ENCODE measurements at places on chromosomes 12 and 14.

DNA sequence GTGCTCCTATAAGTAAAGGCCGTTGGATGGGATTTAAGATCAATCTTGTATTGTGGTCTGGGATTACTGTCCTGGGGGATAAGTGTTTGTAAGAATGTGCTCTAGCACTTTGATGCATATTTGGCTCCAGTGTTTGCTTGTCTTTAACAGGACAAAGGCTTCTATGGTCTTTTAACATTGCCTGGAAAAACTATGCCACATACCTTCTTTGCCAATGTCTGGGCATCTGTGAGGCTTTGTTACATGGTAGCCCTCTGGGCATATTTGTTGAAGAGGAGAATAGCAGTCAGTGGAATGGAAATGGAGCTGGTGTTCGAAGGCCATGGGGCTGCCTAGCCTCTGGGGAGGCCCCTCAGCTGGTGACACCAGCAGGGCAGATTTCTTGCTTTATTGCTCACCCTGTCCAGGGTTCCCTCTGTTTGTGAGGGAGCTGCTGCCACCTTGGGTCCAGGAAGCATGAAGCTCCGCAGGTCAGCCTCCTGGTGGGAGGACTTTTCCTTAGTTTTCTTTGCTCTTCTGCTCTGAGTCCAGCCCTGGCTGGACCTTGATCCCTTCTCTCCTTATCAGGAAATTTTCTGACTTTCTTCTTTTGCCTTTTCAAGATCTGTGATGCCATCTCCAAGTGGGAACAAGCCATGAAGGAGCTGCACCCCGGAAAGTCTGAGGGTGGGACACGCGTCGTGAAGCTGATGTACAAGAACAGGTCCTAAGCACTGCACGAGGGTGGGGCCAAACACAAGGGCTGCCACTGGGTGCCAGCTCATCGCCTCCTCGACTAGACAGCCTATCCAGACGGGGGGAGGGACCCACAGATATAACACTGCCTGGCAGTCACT is 19.5 kb downstream of the PIGH start:
- no peak for DNase-seq

GRCh38 chr12:93167841-93168492 is 209.8 kb upstream of the NUDT4 start:
- DNase-seq: peak; percentile 33

DNA sequence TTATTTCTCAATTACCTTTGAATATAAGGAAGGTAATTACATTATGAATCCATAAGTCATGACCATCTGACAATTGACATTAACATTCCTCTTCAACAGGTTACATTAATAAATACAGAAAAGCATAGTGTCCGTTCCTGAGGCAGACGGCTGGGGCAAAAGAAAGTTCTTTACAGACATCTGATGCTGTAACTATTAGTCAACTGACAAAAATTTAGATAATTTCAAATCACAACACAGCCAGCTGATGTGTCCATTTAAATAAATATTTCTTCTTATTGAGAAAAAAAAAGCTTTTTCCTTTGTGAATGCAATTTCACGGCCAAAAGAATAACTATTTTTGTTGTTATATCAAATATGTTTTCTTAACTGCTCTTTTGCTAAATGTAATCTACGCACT is 9.2 kb upstream of the PYROXD1 start:
- peak; percentile 54 for DNase-seq

DNA sequence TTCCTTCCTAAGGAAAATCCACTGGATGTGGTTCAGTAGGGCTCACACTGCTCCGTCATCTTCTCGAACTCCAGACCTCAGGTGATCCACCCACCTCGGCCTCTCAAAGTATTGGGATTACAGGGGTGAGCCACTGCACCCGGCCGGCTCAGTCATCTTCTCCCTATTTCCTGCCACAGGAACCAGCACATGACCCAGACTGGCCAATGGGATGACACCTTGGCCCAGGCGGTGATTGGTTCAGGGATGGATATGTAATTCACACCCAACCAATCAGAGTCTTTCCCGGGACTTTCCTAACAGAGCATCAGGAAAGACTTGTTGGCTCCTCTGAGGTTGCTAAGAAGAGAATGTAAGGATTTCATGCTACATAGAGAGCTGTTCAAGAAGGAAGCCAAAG is 19.2 kb upstream of the C12orf76 start:
- no peak for DNase-seq

DNA sequence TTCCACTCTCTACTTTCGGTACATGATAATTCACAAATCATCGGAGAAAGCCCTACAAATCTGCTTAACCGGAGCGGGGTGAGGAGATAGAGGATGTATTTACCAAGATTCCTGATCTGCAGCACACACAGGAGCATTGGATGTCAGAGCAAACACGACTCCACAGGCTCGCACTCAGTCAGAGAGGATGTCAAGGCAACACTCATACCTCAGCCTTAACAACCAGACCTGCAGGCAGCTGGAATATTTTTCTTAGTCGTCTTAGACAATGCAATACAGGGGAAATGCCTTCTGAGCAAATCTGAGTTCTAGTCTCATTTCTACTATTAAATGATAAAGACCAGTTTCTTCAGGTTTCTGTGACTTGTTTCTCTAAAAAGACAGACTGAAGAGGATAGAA is 159.3 kb upstream of the CPNE8 start:
- DNase-seq: no peak

GRCh38 chr14:64184103-64184729 is 110.0 kb downstream of the ESR2 start:
- DNase-seq: no peak

DNA sequence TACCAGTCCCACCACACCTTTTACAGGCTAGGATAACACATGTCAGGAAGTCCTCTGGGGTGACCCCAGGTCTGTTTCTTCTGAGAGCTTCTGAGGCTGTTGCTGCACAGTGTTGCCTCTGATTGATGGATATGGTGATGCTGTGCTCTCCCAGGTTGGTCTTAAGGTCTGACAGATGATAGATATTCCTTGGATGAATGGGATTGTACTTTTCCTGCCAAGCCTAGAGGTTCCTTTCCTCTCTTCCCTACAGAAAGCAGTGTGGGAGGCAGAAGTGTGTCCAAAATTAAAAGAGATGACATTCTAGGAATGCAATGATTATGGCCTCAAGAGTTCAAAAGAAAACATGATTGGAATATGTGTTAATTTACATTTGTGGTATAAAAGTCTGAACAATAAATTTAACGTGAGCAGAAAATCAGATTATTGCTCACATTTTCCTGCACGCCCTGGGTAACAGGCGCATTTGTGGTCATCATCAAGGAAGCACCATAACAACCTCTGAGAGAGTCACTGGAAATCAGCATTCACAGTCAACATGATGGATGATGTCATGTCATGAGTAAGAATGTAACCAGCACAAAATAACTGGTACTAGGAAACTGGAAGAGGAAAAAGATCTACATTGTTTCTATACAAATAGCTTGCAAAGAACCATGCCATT is 73.7 kb downstream of the BBS10 start:
- DNase-seq: peak; percentile 81

GRCh38 chr12:3271639-3272038 is 194.5 kb downstream of the TSPAN9 start:
- no peak for DNase-seq

DNA sequence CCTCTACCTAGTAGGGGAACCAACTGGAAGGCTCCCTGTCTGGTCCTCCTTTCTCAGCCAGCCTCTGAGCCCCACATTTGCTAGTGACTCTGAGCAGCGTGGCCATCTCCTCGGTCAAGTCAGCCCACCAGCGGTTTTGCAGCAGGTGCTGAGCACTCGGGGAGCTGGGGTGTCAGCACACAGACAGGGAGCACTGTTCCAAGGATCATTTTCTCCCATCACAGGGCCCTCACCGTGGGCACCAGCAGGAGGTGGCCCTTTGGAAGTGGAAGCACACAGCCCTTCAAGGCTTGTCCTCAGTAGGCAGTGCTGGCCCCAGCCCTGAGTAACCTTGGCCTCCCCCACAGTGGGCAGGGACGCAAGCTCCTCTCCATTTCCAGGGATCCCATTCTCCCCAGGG is 24.1 kb upstream of the EML1 start:
- no peak for DNase-seq

All from astrocyte of the spinal cord (primary cell).